EL (cell line): ENCODE measurements at places on chromosomes 12 and 14.

- peak; percentile 41 for DNase-seq
Measured at GRCh38 chr12:26428420-26428819, 233.0 kb downstream of the SSPN start.

DNA sequence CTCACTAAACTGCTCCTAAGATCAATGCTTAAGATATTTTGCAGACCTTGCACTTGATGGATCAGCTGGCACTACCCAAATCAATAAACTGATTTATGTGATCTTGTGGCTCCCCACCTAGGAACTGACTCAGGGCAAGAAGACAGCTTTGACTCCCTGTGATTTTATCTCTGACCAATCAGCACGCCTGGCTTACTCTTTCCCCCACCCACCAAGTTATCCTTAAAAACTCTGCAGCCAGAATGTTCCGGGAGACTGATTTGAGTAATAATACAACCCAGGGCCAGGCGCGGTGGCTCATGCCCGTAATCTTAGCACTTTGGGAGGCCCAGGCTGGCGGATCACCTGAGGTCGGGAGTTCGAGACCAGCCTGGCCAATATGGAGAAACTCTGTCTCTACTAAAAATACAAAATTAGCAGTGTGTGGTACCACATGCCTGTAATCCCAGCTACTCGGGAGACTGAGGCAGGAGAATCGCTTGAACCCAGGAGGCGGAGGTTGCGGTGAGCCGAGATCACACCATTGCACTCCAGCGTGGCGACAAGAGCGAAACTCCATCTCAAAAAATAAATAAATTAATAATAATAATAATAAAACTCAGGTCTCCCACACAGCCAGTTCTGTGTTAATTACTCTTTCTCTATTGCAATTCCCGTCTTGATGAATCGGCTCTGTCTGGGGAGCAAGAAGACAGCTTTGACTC is 12.0 kb downstream of the MORN3 start:
- DNase-seq = no peak

GRCh38 chr12:124416516-124417395 is 121.9 kb downstream of the RFLNA start:
- no peak for DNase-seq

DNA sequence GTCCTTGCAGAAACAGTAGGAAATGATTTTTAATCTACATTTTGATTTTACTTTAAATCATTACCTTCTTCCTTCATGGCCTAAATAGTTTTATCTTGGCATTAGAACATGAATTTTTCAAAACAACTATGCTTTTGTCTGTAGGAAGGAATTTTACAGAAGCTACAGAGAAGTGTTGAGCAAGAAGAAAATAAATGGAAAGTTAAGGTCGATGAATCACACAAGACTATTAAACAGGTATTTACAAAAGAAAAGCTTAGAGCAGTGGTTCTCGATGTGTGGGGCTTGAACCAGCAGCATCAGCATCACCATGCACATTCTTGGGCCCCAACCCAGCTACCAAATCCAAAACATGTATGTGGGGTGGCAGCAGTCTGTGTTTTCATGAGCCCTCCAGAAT is 91.6 kb downstream of the KTN1 start:
- DNase-seq = no peak

DNA sequence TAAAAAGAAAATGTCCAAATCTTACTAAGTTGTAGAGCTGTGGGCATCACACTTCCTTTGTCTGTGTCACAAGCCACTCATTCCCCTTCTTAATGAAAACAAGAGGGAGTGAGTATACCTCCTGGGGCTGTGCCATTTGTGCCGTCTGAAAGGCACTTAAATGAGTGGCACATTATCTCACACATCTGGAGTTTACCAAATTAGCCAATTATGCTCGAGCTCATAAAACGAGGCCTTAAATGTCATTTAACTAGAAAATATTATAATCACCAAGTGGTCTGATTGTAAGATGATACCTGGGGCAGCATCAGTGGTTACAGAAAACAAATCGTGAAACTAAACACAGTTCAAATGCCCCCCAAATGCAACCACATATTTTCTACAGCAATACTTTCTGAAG is 146.1 kb downstream of the PAX9 start:
- DNase-seq = no peak

GRCh38 chr14:101364503-101365328 is 196.6 kb upstream of the DIO3 start:
- no peak for DNase-seq

- no peak for DNase-seq
Measured at GRCh38 chr12:6367969-6368892, 7.1 kb downstream of the SCNN1A start.

DNA sequence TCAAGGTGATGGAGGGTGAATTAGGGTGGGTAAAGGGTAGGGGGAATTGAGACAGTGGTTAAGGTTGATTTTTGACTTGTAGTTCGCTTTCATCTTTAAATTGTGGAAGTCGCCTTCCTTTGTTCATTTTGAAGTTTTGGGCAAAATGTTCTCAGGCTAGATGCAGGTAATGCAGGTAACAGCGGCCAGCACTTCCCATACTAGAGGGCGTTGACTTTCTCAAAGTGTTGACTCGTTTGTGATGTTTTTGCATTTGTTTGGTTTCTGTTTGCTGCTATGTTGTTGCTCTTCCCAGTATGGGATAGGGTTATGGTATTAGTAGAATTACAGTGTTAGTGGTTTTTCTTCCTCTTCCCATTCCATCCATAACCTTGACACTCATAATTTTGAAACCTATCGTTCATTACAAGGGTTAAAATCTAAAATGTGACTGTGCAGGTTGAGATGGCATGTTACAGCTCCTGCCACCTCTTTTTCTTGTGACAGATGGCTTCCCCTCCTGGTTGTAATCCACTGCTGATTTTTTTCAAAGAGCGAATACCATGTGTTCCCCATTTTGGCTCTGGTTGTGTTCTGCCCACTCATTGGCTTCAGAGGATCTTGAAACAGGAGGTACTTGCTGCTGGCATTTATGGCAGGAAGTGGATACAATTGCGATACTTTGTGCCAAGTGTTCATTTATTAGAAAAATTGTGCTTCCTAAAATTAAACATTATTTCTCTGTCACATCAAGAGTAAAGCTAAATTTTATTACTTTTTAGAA is 57.1 kb downstream of the ERC1 start:
- no peak for DNase-seq

- DNase-seq = no peak
Measured at GRCh38 chr12:4483885-4484823, 38.5 kb upstream of the FGF6 start.

DNA sequence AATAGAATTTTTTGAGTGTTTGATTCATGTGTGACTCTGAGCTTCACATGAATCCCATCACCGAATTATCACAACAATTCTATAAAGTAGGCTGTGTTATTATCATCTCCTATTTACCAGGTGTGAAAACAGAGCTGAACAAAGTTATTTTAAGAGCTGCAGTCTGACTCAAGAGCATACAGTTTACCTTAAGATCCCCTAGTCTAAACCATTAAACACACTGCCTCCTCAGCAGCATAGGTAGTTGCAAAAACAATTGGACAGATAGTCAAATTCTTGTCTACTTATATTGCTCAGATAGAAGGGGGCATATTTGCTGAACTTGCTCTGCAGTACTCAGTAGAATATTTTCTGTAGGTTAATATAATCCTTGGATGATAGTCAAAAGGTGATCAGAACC is 219.8 kb upstream of the ATP2B1 start:
- DNase-seq = no peak

DNA sequence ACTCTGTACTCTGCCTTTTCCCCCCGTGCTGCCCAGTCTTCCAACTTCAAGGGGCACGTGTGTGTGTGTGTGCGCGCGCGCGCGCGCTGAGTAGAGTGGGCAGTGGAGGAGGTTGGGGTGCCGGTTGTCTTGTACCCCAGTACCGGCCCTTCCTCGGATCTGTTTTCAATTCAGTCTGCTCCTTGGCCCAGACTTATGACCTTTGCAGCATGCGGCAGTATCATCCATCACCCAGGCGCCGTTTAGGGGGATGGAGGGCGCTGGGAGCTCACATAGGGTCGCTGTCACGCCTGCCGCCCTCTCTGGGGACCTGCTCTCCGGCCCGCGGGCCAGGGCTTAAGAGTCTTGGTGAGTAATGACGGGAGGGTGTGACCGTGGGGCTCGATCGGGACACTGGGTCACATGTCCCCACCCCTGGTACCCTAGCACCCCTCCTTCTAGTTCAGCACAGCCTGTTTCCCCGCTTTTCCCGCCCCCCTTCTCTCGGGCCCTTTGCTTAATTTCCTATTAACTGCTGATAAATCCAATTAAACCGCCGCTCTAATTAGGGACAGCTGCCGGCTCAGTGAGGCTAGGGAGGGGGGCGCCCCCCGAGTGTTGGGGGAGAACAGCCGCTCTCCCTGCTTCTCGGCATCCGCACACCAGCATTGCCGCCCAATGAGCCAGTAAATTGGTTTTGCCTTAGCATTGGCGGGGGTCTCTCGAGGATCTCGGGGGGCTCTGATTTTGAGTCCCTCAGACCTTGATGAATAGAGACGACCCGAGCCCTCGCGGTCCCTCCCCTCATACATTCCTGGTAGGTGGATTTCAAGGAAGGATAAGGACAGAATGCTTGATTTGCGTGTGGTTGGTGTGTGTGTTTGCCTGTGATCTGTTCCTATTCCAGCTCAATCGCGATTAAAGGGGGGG is 9.3 kb downstream of the STAC3 start:
- DNase-seq = no peak

DNA sequence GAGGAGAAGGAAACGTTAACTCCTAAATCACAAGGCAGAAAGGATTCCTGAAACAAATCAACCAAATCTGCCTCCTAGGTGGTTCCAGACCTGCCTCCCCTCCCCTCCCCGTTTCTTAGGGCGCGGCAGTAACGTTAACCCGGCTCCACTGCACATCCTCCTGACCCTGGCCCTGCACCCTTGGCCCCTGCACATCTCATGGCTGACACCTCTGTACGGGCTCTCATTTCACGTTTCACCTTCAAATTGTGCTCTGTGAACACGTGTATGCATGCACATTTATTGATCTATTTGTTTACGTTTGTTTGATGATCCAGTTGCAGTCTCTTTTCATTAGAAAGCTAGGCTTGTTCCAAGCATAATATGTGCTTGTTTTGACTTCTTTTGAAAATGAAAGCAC is 358.1 kb downstream of the ADGRD1 start:
- no peak for DNase-seq

GRCh38 chr14:69532561-69533340 is 41.9 kb downstream of the CCDC177 start:
- no peak for DNase-seq

DNA sequence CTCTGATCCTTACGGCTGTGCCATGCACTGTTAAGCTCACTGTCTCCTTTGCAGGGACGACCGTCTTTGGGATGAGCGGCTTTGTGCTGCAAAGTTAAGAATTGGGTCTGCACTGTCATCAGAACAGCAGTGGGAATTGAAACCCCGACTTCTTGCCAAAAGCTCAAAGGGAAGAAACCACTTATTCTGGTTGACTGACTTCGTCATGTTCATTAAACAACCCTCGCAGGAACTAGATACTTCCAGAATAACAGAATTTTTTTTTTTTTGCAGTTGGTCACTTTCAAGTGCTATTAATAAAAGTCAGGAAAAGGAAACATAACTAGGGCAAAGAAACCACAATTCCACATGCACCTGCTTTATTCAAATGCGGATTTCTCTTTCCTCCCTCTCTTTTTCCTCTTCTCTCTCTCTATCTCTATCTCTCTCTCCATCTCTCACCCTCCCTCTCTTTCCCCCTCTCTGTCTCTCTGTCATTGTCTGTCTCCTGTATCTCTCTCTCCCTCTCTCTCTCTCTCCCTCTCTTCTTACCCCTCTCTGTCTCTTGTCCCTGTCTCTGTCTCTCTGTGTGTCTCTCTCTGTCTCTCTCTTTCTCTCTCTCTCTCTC is 12.3 kb upstream of the GLT1D1 start:
- DNase-seq = no peak

- DNase-seq = peak; percentile 65
Measured at GRCh38 chr12:12628013-12628412, 16.3 kb downstream of the CREBL2 start.

DNA sequence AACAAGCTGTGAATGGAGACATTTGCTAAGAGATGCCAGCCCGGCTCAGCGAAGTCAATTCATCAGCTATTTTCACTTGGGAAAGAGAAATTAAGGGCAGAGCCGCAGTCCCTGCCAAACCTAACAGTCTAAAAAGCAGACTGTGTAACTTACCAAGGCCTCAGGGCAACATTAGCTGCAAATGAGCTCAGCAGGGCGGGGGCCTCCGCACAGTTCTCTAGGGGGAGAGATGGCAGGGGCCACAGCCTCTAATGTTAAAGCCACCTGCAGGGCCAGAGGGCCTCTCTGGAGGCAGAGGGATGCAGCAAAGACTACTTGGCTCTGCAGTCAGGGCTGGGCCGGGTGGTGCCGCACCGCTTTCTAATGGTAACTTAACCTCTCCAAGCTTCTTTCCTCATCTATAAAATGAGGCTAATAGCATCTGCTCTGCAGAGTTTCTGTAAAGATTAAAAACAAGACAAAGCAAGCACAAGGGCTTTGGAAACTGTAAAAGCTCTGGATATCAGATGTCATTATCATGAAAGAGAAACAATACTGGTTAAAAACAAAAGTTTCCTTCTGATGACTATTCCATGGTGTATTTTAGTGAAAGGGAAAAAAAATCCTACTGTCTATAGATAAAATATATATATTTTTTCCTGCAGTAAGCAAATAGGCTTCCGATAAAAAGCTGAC is 13.4 kb upstream of the GPRC5A start:
- peak; percentile 31 for DNase-seq

- no peak for DNase-seq
Measured at GRCh38 chr14:78308079-78308478, 137.9 kb downstream of the NRXN3 start.

- no peak for DNase-seq
Measured at GRCh38 chr12:48040354-48040753, 36.1 kb upstream of the COL2A1 start.

GRCh38 chr12:108750526-108750925 is 19.2 kb upstream of the CORO1C start:
- no peak for DNase-seq

GRCh38 chr14:90398841-90399540 is 2.2 kb downstream of the CALM1 start:
- no peak for DNase-seq

DNA sequence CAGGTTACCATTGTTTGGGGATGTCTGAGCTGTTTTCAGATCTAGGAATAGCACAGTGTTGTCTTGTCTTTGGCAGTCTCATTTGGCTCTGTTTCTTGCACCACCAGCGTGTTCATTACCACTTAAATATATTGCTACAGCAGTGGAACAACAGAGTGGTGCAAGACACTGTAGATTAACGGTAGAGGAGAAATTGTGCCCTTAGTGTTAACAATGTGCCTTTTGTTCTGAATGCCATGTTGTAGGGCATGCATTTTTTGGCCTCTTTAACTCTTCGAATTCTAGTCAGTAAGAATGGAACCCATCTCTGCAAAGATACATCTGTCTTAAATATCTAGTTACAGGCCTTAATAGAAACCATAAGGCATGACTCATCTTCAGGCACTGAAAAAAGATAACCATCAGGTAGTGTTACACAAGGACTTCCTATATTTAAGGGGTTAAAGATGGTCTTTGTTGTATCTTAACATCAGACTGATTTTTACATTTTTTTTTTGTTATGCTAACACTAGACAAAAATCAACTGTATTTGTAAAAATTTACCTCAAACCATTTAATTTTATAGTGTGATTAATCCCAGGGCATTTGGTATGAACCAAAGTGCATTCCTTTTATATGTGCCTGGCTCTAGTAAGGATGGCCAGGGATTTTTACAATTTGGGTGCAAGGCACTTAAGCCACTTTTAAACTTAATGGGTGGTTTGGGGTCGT is 12.9 kb downstream of the DYRK2 start:
- peak; percentile 85 for DNase-seq
